GM13977 (cell line): ENCODE measurements at places on chromosomes 7 and 10.

- no peak for DNase-seq
Measured at GRCh38 chr10:61470740-61471139, 17.6 kb upstream of the TMEM26 start.

DNA sequence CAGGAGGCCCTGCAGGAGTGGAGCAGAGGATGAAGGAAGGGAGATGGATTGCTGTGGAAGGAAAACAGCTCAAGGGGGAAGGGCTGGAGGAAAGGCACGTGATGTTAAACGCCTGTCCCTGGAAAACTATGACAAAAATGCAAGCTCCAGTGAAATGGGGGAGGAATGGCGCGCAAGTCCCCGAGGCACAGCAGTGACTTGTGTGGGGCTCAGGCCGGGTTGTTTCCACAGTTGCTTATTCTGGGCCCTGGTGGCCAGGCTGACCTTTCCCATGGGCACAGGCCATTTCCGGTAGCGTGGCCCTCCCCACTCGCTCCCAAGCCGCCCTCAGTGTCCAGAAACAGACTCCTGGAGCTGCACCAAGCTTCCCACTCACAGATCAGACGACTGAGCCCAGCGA, 68.1 kb upstream of the PDGFA start:
- no peak for DNase-seq

DNA sequence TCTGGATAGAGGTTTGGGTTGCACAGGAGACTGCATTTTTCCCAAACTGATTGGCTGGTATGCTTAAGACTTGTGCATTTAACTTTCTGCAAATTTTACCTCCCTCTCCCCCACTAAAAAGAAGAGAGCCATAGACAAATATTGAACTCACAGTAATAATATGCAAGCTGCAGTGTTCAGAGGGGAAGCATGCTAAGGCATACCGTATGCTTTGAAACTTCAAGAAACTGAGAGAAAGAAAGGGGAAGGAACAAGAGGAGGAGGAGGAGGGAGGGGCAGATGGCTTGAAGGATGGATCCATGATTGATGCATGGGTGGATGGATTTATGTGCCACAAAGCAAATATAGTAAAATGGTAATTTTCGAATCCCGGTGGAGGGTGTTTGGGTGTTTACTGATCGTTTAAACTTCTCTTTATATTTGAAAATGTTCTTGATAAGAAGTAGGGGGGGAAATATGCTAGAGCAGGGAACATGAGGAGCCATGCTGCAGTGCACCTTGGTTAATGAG, 7.8 kb upstream of the KLF6 start:
- no peak for DNase-seq

DNA sequence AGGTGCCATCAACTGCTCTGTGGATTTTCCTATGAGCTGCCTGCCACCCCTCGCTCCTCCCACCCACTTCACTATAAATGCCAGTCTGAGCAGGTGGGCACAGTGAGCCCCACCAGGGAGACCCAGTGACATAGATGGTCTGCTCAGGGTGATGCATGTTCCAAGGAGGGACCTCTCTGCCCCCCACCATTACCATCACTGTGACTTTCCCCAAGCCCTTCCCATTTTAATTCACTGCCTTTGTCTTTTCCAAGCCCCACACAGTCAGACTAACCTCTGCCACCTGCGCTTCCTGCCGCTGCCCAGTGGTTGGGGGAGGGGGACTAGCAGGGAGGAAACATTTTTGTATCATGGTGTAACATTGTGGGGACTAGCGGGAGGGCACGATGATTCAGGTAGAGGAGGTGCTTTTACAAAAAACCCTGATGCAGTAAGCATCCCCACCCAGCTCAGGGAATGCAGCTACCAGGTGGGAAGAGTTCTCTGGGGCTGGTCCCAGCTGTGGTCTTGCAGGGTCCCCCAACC, 24.6 kb downstream of the PRSS2 start:
- no peak for DNase-seq

- DNase-seq, result no peak
Measured at GRCh38 chr7:30379131-30379530, 94.7 kb downstream of the ZNRF2 start.
